ENCODE measurements at places on chromosomes 13 and 19.

GRCh38 chr13:66995203-66995611 is 234.9 kb downstream of the PCDH9 start:
- DNase-seq, result no peak

DNA sequence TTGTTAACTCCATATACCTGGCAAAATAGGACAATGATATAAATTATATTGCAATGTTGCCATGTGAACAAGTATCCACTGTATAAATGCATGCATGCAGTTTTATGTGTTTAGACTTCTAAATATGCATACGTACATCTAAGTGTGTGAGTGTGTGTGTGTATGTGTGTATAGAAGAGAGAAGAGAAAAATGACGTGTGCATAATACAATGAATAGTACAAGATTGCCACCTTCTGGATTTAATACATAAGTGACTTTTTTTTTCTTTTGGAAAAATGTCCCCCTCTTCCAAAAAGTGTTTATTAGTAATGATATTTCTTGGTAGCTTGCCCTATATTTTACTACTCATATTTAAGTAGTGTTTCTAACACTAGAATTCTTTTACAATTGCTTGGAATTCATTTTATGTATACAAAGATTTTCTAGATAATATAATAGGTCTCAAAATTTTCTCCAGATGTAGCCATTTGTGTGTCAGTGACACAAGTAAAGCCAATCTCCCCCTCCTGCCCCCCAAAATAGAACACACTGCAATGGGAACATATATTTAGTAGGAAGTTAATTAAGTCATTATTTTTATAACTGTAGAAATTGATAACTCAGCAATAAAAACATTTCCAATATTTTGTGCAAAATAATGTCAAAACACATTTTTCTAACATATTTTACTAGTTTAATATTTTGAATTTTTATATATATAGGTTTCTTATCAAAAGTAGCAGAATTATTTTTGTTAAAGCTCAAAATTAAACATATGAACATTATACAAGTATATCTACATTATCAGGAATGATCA is 783.3 kb upstream of the ATXN8OS start:
- no peak for DNase-seq

DNA sequence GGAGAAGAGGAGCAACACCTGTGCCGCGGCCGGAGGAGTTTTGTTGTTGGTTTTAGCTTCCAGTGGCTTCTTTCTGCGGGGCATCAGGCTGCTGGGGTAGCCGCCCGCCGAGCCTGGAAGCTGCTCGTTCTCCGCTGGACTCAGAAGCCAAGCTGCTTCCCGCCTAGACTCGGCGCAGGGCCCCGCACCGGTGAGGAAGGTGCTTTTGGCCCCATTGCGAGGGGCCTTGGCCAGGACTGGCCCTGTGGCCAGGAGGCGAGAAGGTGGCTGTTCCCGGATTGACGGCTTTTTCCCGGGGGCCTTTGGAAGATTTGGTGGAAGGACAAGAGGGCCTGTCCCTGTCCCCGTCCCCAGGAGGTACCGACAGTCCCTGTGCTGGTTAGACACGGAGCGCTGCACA is 28.8 kb downstream of the CERS1 start:
- DNase-seq, result no peak

DNA sequence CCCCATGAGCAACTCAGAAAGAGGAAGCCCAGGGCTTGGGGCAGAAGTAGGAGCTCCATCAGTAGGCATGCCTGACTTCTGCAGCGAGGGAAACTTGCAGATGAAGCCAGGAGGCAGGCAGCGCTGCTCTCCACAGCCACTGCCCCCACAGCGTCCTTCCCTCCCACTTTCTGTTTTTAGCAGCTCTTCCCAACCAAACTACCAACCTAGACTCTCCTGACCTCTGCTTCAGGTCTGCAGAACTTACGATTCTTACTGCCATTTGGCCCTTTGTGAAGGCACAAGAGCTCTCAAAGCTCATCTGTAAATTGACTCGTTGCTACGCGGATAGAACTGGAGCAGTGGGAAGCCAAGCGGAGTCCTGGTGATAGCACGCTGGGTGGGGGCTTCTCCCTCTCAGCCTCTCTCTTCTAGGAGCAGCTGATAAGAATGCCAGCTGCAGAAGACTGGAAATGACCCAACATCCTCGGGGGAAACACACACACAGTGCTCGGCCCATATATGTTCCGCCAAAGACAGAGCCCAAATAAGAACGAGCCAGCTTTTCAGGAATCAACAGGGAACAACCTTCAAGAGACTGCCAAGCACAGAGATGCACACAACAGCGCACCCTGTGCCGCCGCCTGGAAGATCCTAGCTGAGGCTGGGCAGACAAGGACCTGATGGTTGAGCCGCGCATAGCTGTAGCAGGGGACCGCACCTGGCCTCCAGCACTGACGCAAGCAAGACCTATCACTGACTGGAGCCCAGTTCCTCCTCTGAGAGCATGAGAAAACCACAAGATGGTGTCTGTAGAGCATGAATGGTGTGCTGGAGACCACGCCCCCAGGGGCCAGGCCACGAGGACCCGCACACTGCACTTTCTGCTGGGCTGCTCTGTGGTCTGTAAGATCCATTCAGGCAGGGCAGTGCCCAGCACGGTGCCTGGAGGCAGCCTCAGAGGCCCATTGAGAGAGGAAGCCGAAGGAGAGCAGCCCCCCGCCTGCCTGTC is 15.9 kb upstream of the SLC35E1 start:
- DNase-seq, result no peak

DNA sequence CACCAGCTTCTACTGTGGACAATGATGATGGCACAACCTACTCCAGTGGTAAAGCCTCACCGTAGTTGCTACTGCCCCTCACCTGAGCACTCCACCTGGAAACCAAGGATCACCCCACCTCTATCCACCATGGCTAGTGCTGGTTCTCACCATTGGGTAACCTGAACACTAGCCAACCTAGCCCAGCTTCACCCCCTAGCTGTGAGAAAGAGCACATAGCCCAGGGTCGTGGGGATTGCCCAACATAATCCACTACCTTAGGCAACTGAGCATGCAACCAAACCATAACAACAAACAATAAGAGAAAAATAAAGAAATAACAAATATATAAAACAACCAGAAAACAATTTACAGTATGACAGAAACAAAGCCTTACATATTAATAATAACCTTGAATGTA is 560.1 kb downstream of the DIAPH3 start:
- DNase-seq, result no peak

GRCh38 chr19:3119693-3120380 is 16.0 kb upstream of the GNA15 start:
- no peak for DNase-seq

GRCh38 chr19:31674503-31675192 is 325.4 kb upstream of the TSHZ3 start:
- DNase-seq, result no peak

- DNase-seq, result no peak
Observed at GRCh38 chr13:99182439-99182838, 18.2 kb upstream of the UBAC2 start.

DNA sequence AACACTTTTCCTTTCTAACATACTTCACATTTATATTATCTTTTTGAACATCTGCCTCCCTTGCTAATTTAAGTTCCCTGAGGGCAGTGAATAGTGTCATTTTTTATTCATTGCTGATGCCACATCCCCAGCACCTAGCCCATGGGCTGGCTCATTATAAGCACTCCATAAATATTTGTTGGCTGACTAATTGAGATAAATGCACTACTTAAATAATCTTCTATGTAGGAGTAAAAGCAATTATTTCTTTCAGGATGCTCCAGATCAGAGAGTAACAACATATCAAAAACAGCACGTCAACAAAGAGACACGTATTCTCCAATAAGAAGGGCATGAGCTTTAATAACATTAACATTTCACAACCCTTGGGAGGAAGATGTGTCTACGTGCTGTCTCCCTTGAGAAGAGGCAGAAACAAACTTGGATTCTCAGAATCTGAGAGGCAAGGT is 228.2 kb downstream of the LHFPL6 start:
- no peak for DNase-seq

- no peak for DNase-seq
Observed at GRCh38 chr13:101654883-101655282, 202.4 kb downstream of the ITGBL1 start.

GRCh38 chr13:68081061-68081460 is 850.9 kb upstream of the PCDH9 start:
- DNase-seq, result no peak

DNA sequence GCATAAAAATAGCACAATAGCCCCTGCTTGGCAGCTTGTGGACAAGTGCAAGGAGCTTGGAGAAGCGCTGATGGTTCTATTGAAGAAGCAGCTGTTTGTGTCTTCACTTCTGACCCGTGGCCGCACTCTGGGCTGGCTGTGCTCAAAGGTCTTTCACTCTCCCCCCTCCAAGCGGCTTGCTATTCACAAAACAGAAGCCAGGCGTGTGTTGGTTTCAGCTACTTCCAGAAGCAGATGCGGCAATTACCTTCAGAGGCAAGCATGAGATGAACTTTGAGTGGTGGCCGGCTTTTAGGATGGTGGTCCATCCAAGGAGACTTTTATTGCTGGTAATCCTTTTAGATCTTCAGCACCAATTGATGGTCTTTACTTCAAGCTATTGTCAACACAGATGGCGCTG is 188.5 kb upstream of the ARGLU1 start:
- no peak for DNase-seq

DNA sequence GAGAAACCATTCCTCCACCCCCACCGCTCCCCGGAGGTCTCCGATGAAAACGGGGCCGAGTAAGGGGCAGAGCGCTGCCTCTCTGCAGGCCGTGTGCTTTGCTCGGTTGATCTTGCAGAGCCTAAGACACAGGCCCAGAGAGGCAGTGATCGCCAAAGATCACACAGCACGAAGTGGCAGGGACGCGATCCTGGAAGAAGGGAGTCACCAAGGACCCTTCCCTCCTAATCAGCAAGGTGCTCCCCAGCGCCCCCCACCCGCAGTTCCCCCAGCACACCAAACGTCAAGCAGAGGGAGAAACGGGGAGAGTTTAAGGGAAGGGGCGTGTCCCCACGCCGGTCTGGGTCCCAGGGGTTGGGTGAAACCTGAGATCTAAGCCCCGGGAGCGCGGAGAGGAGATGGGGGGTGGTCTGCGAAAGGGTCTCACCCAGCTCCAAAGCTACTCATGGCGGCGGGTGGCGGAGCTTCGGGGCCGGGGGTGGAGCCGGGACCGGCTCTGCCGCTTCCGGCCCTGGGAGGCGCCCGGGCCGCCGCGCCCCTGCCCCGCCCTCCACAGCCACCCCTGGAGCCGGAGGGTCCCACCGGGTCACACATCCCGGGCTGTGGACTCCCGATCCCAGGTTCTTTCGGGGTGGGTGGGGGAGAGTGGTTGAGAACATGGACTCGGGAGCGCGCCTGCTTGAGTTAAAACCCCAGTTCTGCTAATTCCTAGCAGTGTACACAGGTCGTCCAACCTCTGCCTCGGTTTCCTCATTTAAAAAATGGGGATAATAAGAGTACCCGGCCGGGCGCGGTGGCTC is at the start of gene EML2:
EML2 (minus strand) TSS at position 468 of the 800 bp plus-strand sequence; CDS start at position 447, 21 bp downstream.
- peak; percentile 54 for DNase-seq

DNA sequence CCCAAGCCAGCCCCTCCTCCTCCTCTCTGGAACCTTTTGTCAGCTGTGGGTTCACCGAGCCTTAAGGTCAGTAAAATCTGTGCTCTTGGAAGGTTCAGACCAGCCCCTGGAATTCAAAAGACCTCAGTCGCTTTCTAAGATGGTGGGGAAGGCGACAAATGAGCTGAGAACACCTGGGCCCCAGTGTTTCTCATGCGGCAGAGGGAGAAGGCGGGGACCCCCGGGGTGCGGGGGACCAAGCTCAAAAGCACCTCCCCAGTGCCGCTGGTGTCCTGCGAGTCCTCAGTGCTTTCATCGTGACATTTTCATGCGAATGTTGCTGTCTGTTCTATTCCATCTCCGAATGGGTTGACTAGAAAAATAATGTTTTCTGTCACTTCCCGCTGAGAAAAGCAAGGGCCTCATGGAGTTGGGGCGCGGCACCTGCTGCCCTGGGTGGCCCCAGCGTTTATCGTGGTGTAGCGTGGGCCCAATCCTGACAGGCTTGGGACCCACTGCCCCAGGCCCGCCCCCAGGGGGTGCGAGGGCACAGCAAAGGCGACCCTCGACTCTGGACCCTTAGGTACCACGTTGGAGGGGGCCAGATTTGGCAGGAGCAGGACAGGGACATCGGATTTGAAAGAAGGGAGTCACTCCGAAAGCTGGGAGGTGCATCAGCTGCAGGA is 751 bp upstream of the NTN5 start:
- no peak for DNase-seq

GRCh38 chr13:24232474-24232873 is 72.0 kb downstream of the SPATA13 start:
- DNase-seq, result no peak

- DNase-seq, result peak; percentile 84
Observed at GRCh38 chr19:30682999-30683536, 310.9 kb downstream of the ZNF536 start.

DNA sequence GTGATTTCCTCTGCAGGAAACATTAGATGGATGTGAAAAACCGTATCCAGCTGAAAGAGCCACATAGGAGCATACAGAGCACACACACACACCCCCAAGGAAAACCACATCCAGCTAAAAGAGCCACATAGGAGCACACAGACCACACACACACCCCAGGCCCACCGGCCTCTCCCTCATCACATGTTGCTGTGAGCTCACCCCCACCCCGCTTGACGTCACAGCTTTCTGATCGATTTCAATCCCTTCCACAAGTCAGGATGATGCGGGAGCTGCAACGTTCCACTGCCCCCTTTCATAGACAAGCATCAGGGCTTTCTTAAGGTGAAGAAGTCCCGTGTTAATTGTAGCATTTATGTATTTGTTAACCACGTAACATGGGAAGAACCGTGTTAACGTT is 72.4 kb upstream of the SOX1 start:
- DNase-seq, result no peak

- DNase-seq, result no peak
Observed at GRCh38 chr13:60627071-60627686, 230.2 kb downstream of the TDRD3 start.

GRCh38 chr13:76812206-76812897 is 73.9 kb downstream of the KCTD12 start:
- DNase-seq, result no peak

GRCh38 chr13:33139780-33140535 is 123.7 kb downstream of the KL start:
- DNase-seq, result no peak

GRCh38 chr13:77265336-77265735 is 61.6 kb downstream of the MYCBP2 start:
- no peak for DNase-seq

DNA sequence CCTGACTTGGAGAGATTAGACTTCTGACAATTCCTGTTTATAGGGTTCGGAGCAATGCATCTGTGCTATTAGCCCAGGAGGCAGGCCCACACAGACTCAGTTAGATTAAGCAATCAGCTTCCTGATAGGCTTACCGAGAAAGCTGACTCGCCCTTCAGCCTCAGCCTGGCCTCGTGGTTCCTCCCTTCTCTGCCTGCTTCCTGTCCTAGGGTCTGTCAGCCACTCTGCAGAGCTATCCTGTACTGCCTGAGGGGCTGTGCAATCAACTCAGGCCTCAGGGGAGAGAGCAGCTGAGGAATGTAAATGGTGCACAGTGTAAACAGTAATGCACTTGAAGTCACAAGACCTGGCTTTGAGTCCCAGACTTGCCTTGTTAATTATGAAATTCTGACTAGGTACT is 30.7 kb downstream of the HTR2A start:
- no peak for DNase-seq

GRCh38 chr13:23558675-23559536 is 11.3 kb upstream of the TNFRSF19 start:
- peak; percentile 24 for DNase-seq
